ENCODE measurements at places on chromosomes 12 and 14.
A peak's percentile ranks its signal among the peaks of the same experiment; 100 is the strongest.

- DNase-seq, result no peak
Observed at GRCh38 chr12:6463858-6464257, 6.6 kb downstream of the VAMP1 start.

GRCh38 chr12:27966870-27967269, 5.7 kb downstream of the PTHLH start:
- no peak for DNase-seq

- no peak for DNase-seq
Observed at GRCh38 chr12:31342286-31342685, 16.3 kb upstream of the SINHCAF start.

- DNase-seq, result peak; percentile 38
Observed at GRCh38 chr12:18430425-18431048, 169.2 kb downstream of the PIK3C2G start.

- DNase-seq, result no peak
Observed at GRCh38 chr14:61813096-61813606, 50.9 kb downstream of the SNAPC1 start.

DNA sequence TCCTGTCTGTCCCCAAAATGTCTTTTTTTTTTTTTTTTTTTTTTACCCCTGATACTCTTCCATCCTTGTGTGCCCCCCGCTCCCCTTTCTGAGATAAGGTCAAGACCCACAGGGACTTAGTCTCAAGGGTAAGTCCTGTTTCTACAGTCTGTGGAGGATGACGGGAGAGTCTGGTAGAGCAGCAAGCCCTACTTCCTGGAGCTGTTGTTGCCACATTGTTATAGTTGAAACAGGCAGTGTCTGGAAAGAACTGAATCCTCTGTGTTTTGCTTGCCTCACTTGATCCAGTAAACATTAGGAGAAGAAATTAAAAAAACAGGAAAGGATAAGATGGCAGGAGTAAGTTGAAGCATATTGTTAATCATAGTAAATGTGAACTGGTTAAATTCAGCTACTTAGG, 45.5 kb downstream of the ZNF664 start:
- no peak for DNase-seq

DNA sequence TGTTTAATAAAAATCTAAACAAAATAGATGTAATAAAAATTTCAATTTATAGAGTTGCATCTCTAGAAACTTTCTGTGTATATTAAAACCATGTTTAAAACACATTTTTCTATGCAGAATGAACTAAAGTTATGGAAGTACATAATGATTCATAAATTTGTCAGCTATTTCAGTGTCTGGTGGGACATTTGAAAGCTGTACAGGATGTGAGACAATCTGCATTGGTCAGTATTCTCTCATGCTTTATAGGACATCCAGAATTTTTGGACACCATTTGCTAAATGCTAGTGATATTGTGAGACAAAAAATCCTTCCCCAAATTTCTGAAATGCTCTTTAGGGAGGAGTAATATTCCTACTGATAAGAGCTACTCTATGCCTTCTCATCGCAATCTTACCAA, 13.3 kb downstream of the GPR135 start:
- no peak for DNase-seq

GRCh38 chr14:58969951-58970751, 218.3 kb upstream of the DAAM1 start:
- no peak for DNase-seq

GRCh38 chr12:2354151-2354991, 301.6 kb downstream of the CACNA1C start:
- no peak for DNase-seq

- no peak for DNase-seq
Observed at GRCh38 chr12:51482929-51483697, 58.5 kb downstream of the SLC4A8 start.

DNA sequence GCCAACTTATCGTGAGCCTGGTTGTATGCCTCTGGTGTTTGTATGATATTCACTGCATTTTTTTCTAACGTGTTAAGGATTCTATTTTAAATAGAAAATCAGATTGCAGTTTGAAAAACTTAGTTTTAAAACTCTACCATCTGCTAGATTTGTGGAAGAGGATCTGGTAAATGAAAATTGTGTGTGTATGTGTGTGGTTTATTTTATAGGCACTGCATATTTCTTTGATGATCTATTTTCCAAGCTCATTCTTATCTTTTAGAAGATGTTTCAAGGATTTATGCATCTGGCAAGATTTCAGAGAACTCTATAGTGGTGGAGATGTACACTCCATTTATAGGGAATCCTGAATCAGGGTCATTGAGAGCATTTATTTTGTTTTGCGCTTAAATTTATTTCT, 69.8 kb downstream of the HMGA2 start:
- no peak for DNase-seq

DNA sequence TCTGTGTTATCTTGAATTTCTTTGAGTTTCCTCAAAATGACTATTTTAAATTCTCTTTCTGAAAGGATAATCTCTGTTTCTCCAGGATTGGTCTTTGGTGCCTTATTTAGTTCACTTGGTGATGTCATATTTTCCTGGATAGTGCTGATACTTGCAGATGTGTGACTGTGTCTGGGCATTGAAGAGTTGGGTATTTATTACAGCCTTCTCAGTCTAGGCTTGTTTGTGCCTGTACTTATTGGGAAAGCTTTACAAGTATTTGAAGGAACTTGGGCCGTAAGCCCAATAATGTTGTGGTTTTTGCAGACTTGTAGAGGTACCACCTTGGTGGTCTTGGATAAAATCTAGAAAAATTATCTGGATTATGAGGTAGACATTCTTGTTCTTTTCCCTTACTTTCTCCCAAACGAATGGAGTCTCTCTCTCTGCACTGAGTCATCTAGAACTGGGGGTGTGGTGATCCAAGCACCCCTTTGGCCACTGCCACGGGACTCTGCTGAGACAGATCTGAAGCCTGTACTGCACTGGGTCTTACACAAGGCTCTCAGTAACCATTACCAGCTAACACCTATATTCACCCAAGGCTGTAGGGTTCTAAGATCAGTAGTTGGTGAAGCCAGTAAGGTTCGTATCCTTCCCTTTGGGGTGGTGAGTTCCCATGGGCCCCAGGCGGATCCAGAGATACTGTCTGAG, 703.7 kb upstream of the MGAT4C start:
- no peak for DNase-seq

DNA sequence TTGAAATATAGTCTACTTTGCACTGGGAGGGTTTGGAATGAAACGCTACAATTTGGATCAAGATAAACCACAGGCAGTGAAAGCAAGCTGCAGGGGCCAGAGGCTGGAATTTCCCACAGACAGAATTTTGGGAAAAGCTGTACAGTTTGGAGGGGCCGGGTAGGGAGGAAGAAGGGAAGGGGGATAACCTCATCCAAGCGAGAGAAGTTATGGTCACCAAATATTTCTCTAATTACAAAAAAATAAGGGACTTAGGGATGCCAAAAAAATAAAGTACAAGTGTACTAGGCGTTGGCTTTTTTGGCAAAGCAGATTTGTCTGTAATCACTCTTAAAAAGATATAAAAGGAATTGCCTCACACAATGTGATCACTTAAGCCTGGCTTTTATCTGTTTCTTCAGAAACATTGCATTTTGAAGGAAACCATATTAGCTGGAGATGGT, 31.2 kb upstream of the ADGRD1 start:
- DNase-seq, result no peak

GRCh38 chr12:49198431-49199155, 9.7 kb upstream of the TUBA1A start:
- no peak for DNase-seq

GRCh38 chr12:5043589-5044419, at the start of gene KCNA5:
KCNA5 (plus strand) TSS chr12:5043879; CDS start chr12:5044148, 269 bp downstream.
- DNase-seq, result no peak

- DNase-seq, result no peak
Observed at GRCh38 chr14:67071506-67071905, 117.7 kb upstream of the GARIN2 start.

DNA sequence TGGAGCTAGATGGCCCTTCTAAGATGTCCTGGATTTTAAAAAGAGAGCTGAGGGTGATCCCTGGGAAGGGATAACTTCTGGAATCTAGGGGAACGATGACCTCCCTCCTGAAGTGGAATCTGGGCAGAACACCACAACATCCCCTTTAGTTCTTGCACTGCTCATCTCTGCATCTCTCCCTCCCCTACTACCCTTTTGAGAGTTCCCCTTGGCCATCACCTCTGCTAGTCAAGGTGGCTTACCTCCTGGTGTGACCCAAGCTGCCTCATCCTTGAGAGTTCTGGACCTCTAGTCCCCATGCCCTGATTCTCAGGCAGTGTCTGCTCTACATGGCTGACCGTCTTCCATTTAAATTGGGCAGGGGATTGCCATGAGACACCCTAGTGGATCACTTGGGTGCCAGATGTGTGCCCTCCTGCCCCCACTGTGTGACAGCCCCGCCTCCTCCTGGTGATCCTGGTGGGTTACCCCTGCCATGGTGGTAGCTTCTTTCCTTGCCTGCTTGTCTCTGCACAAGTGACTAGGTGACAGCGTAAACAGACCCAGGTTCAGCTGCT, 216.4 kb downstream of the PCNX1 start:
- DNase-seq, result no peak

- DNase-seq, result no peak
Observed at GRCh38 chr12:22256605-22257004, 77.9 kb downstream of the ST8SIA1 start.

DNA sequence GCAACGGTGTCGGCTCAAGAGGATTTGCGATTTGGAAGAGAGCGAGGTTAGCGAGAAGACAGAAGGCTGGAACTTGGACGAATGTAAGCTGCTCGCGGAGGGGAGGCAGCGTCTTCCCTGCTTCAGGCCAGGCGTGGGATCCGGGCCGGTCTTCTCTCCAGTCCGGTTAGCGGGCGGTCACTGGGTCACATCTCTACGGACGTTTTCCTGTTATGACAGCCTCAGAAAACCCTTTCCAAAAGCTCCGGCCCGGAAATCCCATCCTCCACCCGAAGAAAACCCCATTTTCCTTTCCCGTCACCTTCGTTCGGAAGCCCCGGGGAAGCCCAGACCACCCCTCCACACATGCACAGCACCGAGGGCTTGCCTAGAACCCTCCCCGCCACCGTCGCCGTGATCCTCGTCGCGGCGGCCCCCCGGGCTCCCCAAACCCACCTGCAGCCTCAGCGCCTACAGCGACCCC, 268 bp downstream of the NDUFB1 start:
- peak; percentile 40 for DNase-seq

- no peak for DNase-seq
Observed at GRCh38 chr14:54087376-54087775, 130.8 kb upstream of the BMP4 start.

DNA sequence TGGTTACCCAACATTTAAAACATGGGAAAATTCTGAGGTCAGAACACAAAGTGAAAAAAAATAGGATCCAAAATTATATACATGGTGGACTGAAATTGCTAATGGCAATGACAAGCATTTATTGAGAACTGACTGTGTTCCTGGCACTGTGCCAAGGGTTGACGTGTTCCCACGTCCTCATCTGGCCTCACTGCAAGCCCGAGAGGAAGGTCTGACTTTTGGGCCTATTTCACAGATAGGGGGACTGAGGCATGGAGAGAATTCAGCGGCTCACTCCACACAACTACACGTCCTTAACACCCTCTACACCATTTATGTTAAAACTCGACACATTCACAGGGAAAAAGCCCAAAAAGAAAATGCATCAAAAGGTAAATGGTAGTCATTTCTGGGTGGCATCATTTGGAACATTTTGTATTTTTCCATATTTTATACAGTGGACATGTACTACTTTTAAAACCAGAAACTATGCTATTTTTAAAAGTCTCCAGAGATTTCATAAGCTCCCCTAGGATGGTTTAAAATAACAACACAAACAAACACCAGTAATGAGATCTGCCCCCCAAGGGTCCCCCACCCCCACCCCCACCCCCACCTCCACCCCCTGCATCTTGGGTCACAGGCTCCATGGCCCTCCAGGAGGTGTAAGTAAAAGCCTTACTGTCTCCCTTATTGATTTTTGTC, 27.7 kb downstream of the CLMN start:
- peak; percentile 53 for DNase-seq

- DNase-seq, result no peak
Observed at GRCh38 chr14:89382901-89383845, 33.9 kb downstream of the FOXN3 start.

GRCh38 chr14:65321370-65321875, 91.1 kb upstream of the FUT8 start:
- DNase-seq, result peak; percentile 11

- DNase-seq, result no peak
Observed at GRCh38 chr14:83151571-83151970, 1617.9 kb upstream of the SEL1L start.

DNA sequence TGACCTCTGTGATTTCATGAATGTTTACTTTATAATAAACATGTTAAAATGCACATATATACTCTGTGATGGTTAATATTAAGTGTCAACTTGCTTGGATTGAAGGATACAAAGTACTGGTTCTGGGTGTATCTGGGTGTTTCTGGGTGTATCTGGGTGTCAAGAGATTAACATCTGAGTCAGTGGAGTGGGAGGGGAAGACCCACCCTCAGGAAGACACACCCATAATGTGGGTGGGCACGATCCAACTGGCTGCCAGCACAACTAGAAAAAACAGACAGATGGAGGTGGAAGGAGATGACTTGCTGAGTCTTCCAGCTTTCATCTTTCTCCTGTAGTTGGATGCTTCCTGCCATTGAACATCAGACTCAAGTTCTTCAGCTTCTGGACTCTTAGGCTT, 11.9 kb downstream of the NUP37 start:
- no peak for DNase-seq

- no peak for DNase-seq
Observed at GRCh38 chr12:93094988-93095737, 166.1 kb upstream of the EEA1 start.

DNA sequence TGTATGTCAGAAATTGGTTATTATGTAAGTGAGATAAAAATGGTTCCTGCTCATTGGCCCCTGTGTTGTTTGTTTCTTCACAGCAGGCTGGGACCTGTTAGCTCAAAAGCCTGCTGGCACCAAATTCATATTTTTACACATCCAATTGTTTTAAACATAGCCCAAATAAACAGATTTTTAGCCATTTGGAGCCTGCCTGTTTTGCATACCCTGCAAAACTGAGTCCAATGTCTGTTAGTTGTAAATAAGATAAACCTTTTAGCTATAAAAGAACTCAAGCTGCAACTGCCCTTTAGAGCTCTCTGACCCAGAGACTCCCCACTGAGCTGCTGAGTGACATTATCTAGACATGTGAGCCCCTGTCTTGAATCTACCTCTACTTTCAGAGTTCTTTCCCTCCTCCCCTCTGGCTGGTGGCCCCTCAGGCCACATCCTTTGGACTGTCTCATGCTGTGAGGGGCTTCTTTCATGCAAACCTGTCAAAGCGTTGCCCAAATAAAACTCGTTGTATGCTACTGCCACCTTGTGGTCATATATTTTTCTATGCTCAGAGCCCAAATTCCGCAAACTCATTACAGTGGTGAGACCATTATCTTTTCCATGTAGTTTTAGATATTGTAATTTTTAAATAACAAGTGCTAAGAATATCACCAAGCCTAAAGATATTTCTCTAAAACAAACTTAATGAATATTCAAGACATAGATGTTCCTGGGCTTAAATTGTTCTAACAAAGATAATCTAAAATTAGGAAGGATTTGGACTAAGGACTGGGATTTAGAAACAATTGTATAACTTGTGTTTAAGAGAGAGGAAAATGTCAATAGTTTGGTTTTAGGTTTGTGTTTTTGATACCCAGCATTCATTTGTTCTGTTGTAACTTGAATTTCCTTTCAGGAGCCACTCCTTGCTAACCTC, 337.9 kb downstream of the AACS start:
- DNase-seq, result peak; percentile 5

All from inflammatory macrophage treated with lipopolysaccharide for 1 hour (primary cell).